HT1080 (cell line): ENCODE measurements at places on chromosomes 1 and 21. TPM values are rescaled to one million over a fixed set of nuclear protein-coding genes. Genes with fewer than 3 reads are reported as not detected.

Gene PTAFR
- 0.26 TPM in 1 of 2 replicates, not detected in the other for total RNA-seq

Gene IGSF9
- total RNA-seq = 0.80 and 1.2 TPM in 2 replicates

Gene GJB3
- not detected in 2 replicates for total RNA-seq

DNA sequence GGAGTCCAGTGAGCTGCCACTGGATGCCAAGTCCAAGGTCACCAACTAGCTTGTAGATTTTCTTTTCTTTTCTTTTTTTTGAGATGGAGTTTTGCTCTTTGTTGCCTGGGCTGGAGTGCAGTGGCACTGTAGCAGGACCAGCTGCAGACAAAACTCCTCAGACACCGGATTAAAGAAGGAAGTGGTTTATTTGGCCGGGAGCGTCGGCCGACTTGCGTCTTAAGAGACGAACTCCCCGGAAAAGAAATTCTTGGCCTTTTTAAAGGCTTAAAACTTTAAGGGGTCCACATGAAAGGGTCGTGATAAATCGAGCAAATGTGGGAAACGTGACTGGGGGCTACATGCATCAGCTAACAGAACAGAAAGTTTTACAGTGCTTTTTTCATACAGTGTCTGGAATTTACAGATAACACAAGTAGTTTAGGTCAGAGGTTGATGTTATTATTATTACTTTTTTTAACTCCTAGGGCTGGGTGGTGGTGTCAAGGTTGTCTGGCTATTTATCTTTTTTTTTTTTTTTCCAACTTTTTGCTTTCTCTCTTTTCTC is 36.4 kb upstream of the CFAP126 start:
- no peak for DNase-seq

DNA sequence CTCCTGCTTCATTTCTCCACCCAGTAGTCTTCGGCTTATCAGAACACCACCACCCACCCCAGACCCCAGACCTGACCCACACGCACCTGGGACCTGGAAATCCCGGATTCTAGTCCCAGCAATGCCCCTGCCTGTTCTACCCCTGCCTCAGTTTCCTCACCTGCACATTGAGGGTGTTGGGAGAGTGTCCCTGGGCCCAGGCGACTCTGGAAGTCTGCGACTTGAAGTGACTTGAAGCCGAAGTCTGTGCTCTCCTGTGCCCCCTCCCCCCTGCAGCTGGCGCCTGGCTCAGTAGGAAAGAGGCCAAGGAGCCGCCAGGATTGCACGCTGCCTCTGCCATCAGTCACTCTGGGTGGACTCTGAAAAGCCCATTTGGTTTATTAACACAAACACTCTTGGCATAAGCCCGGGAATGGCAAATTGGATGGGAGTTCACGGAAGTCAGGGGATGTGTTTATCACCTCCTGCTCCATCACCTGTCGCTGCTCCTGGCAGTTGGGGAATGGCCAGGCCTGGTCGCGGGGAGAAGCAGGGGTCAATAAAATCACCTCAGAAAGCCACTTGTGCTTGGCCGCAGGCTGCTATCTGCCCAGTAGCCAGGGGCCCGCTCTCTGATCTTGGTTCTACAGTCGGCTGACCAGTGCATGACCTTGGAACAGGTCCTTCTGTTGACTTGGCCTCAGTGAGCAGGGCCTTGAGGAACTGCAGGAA is 132.7 kb downstream of the ACTL8 start:
- DNase-seq = no peak

- DNase-seq = peak; percentile 25
These were observed 318.9 kb downstream of the FAM72C start for GRCh38 chr1:143652744-143653428.

- DNase-seq = no peak
These were observed 167.3 kb downstream of the ZNF326 start for GRCh38 chr1:90162216-90162615.

- no peak for DNase-seq
These were observed 104.2 kb upstream of the SLC45A1 start for GRCh38 chr1:8213676-8214075.

GRCh38 chr1:115266729-115267421 is 71.2 kb downstream of the NGF start:
- DNase-seq = no peak

- peak; percentile 49 for DNase-seq
These were observed 215.5 kb upstream of the VAMP3 start for GRCh38 chr1:7555391-7556185.

DNA sequence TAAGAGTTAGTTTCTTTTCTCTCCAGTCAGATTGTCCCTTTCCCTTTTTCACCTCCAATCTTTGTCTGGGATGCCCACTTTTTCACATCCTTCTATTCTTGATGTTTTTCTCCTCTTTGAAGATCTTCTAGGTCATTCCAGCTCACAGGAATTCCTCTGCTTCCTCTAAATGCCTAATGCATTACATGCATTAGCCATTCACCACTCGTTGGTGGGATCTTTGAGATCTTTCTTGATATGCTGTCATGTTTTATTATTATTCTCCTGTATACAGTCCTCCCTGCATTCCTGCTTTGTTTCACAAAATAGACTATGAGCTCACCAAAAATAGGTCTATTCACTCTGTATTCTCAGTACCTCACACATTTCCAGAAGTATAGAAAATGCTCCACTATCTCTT is 129.0 kb downstream of the LYPLAL1 start:
- no peak for DNase-seq

DNA sequence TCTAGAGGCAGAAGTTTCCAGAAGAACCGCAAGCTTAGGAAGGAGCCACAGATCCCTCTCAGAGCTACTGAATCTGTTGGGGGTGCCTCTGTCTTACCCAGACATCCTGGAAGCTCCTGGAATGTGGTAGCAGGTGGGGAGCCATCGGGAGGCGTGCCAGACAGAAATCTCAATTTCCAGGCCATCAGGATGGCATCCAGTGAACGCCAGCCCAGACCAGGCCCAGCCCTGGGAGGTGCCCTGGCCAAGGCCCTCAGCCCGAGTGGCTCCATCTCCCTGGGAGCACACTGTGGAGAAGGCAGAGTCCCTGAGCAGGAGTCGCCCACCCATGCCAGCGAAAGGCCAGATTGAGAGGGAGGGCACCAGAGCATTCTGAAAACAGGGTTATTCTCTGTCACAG is 2.5 kb downstream of the ABCA4 start:
- no peak for DNase-seq

- no peak for DNase-seq
These were observed 96.2 kb upstream of the SIM2 start for GRCh38 chr21:36602735-36603134.

- DNase-seq = no peak
These were observed 94.9 kb downstream of the MRPL37 start for GRCh38 chr1:54294887-54295286.

DNA sequence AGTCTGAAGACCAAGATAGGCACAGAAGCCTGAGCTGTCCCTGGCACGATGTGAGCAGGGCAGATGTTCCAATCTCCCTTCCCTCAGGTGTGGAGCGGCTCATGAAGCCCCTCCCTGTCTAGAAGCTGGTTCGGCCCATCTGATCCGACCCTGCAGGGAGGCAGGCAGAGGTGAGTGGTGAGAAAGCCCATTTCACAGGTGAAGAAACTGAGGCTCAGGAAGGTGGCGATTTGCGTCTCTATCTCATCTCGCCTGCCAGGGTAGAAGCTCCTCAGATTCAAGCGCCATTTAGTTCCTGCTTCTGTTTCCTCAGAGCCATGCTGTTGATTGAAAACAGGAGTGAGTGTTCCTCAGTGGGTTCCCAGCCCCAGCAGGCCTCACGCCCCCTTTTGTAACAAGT is 16.9 kb upstream of the TENT5B start:
- no peak for DNase-seq

DNA sequence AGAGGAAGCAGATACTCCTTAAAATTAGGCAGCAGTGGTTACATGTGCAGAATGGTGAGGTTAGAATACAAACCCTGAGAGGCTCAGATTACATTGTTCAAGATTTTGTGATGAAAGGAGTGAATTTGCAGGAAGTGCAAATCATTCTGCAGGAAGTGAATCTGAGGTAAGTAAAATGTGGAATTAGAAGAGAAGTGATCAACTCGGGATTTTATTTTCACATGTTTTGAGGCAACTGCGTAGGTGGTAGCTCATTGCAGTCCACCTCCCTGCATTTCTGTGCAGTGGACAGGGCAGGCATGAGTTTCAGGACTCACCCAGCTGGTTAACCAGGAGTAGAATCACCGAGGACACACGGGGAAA is 2.1 kb upstream of the PLA2G2C start:
- no peak for DNase-seq

DNA sequence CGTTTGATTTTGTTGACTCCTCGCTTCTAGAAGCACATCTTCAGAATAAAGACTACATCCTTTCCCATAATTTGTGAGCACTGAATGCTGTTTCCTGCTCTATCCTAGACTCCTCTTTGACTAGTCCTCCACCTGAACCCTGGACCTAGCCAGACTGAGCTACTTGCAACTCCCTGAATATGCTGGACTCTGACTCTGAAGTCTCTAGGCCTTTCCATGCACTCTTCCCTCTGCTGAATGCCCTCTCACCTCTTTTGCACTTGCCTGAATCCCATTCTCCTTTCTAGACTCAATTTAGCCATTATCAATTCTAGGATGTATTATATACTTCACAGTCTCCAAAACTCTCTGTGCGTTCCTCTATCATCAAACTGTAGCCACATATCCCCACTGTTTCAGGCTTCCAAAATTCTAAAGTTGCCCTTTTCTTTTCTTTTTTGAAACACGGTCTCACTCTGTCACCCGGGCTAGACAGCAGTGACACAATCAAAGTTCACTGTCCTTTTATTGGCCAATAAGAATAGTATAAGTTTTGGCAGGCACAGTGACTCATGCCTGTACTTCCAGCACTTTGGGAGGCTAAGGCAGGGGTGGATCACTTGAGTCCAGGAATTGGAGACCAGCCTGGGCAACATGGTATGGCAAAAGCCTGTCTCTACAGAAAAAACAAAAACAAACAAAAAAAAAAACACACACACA is 127.0 kb downstream of the LTN1 start:
- DNase-seq = no peak

DNA sequence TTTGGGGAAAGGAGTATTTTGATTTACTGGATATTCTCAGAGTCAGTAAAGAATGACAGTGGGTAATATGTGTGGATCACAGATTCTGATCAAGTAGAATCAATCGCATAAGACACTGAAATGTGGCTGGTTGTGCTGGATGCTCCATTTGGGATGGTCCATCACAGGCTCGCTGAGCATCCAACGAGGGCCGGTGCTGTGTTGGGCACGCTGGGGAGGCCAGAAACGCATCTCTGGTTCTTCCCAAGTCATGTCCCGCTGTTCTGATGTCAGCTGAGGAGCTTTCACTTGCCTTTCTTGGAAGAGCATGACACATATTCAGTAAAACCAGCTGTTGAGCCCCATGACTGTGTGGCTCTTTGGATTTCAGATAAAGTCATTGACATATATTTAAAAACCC is 72.0 kb downstream of the UMODL1 start:
- DNase-seq = no peak

DNA sequence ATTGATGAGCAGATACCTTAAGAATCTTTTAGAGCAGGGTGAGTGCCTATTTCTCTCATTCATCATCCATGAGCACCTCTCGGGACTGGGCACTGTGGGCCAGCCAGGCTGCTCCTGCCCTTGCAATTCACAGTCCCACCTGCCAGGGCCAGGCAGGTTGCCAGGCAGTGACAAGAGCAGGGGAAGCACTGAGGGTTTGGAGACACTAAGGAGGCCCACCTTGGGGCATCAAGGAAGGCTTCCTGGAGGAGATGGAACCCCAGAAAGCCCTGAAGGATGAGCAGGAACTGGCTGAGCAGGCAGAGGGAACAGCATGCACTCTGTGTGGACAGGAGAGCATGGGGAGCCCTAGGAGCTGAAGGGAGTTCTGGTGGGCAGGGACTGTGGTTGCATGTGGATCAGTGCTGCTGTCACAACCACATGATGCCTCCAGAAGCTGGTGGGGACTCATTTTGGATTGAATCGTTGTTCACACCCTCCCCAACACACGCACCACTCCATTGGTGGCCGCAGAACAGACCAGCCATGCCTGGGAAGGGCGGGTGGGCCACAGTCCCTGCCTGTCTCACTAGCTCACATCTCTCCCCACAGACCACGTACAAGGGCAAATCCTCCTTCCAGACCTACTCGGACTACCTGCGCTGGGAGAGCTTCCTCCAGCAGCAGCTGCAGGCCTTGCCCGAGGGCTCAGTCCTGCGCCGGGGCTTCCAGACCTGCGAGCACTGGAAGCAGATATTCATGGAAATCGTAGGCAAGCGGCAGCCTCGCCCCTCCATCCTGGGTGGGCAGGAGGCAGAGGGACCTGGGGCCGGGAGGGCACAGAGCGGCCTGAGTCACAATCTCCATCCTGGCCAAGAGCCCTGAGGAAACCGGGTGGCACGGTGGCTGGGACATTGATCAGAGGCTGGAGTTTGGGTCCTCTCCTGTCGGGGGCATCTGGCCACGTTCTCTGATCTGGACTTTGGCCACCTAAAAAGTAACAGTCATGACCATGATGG is 55.1 kb downstream of the DISP3 start:
- DNase-seq = no peak

DNA sequence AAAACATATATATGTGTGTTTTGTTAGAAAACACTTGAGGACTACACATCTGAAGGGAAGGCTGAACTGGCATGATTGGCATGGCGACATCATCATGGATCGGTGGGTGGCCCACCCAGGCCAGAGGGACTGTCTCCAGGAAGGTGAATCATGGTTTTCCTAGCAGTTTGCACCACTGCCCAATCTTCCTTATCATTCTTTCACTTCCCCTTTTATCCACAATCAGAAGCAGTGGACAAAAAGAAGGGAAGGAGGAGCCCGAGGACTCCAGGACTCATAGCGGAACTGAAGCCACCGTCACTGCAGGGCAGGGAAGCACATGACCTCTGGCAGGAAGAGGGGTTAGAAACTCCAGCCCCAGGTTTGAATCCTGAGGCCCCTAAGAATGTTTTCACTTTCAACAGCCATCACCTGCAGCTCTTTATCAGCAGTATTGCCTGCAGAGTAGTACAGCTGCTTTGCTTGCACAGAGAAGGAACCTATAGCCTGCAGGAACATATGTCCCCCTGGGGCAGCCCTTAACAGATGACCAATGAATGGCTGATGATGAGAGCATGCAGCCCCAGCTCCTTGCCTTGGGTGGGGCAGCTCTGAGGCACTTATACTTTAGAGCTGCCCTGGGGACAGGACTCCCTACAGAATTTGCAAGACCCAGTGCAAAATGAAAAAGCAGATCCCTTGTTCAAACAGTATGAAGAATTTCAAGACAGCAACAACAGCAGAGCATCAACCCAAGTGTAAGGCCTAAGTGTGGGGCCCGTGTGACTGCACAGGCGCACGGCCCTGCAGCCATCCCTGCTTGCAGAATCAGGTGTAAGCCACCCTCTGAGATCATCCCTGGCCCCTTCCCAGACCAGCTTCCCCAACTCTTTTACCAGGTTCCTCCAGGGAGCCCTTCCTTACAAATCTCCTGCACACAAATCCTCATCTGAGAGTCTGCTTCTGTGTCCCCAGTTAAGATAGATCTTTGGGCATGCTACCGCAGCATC is 241.8 kb upstream of the IRF2BP2 start:
- peak; percentile 73 for DNase-seq

DNA sequence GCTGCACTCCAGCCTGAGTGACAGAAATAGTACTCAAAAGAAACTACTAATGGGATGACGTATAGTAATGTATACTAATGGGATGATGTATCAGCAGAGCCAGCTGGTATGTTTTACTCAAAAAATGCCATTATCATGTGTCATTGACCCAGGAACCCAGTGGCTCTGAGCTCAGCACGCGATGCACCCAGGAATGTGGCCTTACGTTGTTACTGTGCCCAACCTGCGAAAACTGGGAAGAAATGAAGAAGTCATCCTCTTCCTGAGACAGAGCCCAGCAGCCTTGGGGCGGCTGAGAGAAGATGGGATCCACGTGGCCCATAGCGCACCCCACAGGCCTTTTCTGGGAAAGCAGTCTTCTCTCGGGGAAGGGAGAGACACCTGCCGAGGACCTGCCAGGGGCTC is 8.8 kb downstream of the UBE2J2 start:
- DNase-seq = peak; percentile 89
